Glutamatergic neuron (in vitro differentiated cells): ENCODE measurements at places on chromosomes 7 and 10.

- H3K4me1 ChIP-seq = no peaks in the 10 kb centered on the region
- no peak overlapping the region for H3K4me3 ChIP-seq
- H3K36me3 ChIP-seq = no peaks in the 10 kb centered on the region
- DNase-seq = no peak
Measured at GRCh38 chr7:121739465-121739864, 133.5 kb upstream of the PTPRZ1 start.

- H3K27ac ChIP-seq = no peak overlapping the region
- no peak for DNase-seq
- peaks cover 5% of the 10 kb centered on the region for H3K36me3 ChIP-seq
- peak overlapping the region; percentile 25 for H3K4me3 ChIP-seq
Measured at GRCh38 chr7:36180121-36180520, 27.1 kb downstream of the EEPD1 start.

GRCh38 chr10:74968667-74969061, 142.3 kb downstream of the KAT6B start:
- H3K4me3 ChIP-seq = no peak overlapping the region
- no peak overlapping the region for H3K27ac ChIP-seq
- DNase-seq = no peak
- H3K27me3 ChIP-seq = no peaks in the 10 kb centered on the region
- peaks cover 3% of the 10 kb centered on the region for H3K36me3 ChIP-seq
- H3K4me1 ChIP-seq = peaks cover 22% of the 10 kb centered on the region

DNA sequence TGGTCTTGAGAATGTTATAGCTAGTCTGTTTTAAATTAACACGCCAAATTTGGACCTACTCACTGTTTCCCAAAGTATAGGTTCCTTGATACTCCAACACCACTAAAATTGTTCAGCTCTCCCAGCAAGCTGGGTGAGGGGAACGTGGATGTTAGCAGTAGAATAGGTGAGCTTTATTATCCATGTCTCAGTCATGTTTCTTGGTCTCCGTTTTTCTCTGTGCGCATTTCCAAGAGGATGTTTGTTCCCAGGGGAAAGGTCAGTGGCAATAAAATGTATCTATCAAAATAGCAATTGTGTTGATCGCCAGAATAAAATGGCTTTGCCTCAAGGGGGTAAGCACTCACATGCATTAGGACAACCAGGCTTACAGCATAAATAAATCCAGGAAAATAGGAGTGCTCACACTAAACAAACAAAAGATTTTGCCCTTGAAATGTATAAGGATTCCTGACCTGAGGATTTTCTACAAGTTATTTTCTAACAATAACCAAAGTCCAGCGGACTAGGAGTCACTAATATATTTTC, 187.0 kb upstream of the C7orf33 start:
- no peak overlapping the region for H3K4me3 ChIP-seq
- H3K36me3 ChIP-seq = no peaks in the 10 kb centered on the region
- no peak overlapping the region for H3K27ac ChIP-seq
- no peaks in the 10 kb centered on the region for H3K27me3 ChIP-seq
- DNase-seq = no peak

DNA sequence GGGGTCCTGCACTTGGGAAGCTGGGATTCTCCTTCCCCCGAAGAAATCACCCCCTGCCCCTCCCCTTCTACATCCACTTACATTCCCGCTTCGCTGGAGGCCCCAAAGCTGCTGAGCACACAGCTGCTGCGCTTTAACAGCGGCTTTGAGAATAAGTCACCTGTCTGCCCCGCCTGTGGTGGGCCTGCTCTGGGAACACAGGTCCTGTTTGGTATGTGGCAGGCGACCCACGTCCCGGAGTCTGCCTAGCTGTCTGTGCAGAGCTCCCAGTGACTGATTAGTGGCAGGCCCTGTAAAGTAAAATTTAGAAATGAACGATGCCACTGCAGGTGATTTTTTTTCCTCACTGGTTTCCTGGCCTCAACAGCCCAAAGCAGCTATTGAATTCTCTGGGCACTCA, 47.0 kb downstream of the CDH23 start:
- no peak for DNase-seq
- no peak overlapping the region for H3K4me3 ChIP-seq
- no peak overlapping the region for H3K27ac ChIP-seq
- peaks cover 20% of the 10 kb centered on the region for H3K4me1 ChIP-seq
